ENCODE measurements at places on chromosomes 1 and 21. TPM values are rescaled to one million over a fixed set of nuclear protein-coding genes. Genes with fewer than 3 reads are reported as not detected.

GRCh38 chr21:37060296-37060695, 12.6 kb downstream of the PIGP start:
- H3K4me3 ChIP-seq: no peak overlapping the region
- no peaks in the 10 kb centered on the region for H3K36me3 ChIP-seq
- no peaks in the 10 kb centered on the region for H3K27me3 ChIP-seq
- no peak for DNase-seq

The TRIM58 gene
- total RNA-seq: 0.55 TPM

- no peak overlapping the region for H3K27ac ChIP-seq
- peaks cover 57% of the 10 kb centered on the region for H3K4me1 ChIP-seq
- no peak for DNase-seq
- no peak overlapping the region for H3K4me3 ChIP-seq
- no peaks in the 10 kb centered on the region for H3K36me3 ChIP-seq
These were observed 8.9 kb downstream of the COQ8A start for GRCh38 chr1:226948996-226949395.

DNA sequence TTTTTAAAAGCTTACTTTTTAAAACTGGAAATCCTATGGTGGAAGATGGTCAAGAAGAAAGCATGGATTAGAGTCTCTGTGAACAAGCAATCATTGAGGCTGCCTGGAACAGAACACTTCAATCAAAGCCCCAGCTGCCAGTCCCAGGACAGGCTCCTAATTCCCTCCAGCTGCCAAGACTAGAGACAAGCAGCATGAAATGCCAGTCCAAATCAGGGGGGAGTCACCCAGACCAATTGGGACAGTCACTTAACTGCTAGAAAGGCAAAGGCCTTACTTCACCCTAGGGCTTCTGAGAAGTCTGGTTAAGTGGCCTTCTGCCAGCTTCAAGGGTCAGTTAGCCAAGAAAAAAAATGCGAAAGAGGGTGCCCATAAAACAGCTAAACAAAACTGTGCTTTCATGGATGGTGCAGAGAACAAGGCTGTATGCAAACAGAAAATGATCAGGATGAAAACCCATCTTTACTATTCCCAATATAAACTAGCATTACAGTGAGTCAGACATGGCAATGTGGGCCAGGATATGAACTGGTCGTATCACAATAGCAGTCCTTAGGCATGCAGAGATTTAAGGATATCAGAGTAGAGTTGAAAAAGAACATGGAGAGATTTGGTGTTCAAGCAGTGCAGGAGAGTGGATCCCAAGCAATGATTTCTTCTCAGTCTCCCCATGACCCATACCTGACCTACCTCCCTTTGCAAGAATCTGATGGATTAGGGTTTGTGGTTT, 31.0 kb upstream of the MAN1A2 start:
- H3K27ac ChIP-seq: no peak overlapping the region
- no peaks in the 10 kb centered on the region for H3K4me1 ChIP-seq
- H3K36me3 ChIP-seq: no peaks in the 10 kb centered on the region
- H3K27me3 ChIP-seq: no peaks in the 10 kb centered on the region
- DNase-seq: no peak
- H3K4me3 ChIP-seq: no peak overlapping the region

- no peak overlapping the region for H3K4me3 ChIP-seq
These were observed 21.5 kb downstream of the LRIG2 start for GRCh38 chr1:113094506-113094905.

The AMPD1 gene
- not detected for total RNA-seq

The KCNJ9 gene
- under 0.01 TPM for total RNA-seq

The EPS8L3 gene
- 1.4 TPM for total RNA-seq

- H3K27me3 ChIP-seq: no peaks in the 10 kb centered on the region
- no peaks in the 10 kb centered on the region for H3K4me1 ChIP-seq
- H3K36me3 ChIP-seq: no peaks in the 10 kb centered on the region
- no peak overlapping the region for H3K4me3 ChIP-seq
- DNase-seq: no peak
- peak overlapping the region; percentile 39 for H3K27ac ChIP-seq
These were observed 25.6 kb downstream of the SAMSN1 start for GRCh38 chr21:14520535-14520934.

DNA sequence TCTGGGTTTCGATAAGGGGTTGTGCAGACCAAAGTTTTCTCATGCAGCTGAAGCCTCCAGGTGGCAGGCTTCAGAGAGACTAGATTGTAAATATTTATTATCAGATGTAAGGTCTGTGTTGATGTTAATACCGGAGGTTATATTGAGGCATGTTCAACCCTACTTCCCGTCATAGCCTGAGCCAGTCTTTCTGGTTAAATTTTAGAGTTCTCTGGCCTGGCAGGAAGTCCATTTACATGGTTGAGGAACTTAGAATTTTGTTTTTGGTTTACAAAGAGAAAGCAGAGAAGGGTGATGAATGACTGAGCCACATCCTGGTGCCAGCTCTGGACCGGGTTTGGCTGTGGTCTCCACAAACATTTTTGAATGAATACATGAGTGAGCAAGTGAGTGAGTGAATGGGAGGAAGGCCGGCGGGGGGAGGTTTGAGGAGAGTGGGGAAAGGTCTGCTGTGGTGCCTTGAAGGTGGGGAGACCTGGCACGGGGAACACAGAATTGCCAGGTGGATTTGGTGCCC, 218.5 kb downstream of the DISC1 start:
- DNase-seq: no peak
- no peak overlapping the region for H3K4me3 ChIP-seq
- no peaks in the 10 kb centered on the region for H3K27me3 ChIP-seq
- no peaks in the 10 kb centered on the region for H3K36me3 ChIP-seq
- no peaks in the 10 kb centered on the region for H3K4me1 ChIP-seq

The C1orf226 gene
- 16.1 TPM for total RNA-seq

- no peaks in the 10 kb centered on the region for H3K36me3 ChIP-seq
- H3K4me1 ChIP-seq: peaks cover 9% of the 10 kb centered on the region
- no peaks in the 10 kb centered on the region for H3K27me3 ChIP-seq
- peak; percentile 77 for DNase-seq
These were observed 40.4 kb downstream of the KIAA0040 start for GRCh38 chr1:175152006-175152652.

The KCNJ6 gene
- total RNA-seq: under 0.01 TPM

DNA sequence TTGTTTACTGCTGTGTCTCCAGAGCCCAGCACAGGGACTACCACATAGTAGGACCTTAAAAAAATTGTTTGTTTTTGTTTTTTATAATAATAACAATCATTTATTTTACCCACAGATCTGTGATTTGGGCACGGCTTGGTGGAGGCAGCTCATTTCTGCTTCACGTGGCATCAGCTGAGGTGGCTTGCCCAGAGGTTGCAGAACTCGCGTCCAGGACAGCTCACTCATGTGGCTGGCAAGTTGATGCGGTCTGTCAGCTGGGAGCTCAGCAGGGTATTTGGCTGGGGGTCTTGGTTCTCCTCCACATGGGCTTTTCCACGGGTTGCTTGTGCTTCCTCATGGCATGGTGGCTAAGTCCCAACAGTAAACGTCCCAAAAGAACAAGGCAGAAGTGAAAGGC, 2.9 kb upstream of the SYNC start:
- DNase-seq: no peak
- H3K4me1 ChIP-seq: peaks cover 49% of the 10 kb centered on the region
- H3K4me3 ChIP-seq: no peak overlapping the region
- peak overlapping the region; percentile 95 for H3K27ac ChIP-seq
- H3K36me3 ChIP-seq: no peaks in the 10 kb centered on the region

GRCh38 chr1:114108751-114109255, 44.9 kb downstream of the SYT6 start:
- no peak overlapping the region for H3K27ac ChIP-seq
- H3K4me1 ChIP-seq: no peaks in the 10 kb centered on the region
- H3K4me3 ChIP-seq: no peak overlapping the region
- H3K27me3 ChIP-seq: no peaks in the 10 kb centered on the region
- DNase-seq: no peak

DNA sequence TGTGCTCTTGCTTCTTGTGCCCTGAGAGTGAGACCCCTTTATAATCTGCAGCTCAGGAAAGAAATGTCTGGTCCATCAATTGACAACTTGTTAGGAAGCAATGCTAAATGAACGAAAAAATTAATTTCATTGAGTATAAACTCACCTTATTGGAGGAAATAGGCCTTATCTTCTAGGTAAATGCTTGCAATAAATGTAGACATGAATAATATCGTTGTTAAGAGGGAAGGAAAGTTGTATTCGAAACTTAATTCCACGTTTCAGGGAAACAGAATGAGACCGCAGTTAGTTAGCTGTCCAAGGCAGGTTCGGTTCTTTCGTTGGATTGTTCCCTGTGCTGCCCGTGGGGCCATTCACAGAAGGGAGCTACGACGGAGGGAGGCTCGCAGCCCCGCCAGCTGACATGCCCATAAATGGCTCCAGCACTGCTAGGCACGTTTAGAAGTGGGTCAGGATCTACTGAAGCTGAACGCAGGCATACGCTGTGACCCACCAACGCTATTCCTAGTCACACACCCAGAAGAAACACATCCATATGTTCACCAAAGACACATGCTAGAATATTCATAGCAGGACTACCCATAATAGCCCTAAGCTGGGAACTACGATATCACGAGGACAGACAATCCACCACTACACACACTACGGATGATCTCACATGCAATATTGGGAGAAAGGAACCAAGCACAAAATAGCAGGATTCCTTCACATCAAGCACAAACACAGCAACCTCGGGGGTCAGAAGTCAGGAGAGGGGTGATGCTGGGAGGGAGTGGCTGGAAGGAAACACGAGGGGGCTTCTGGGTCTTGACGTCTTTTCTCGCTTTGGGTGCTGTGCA, 56.2 kb upstream of the LBR start:
- H3K4me3 ChIP-seq: no peak overlapping the region
- H3K36me3 ChIP-seq: no peaks in the 10 kb centered on the region
- no peaks in the 10 kb centered on the region for H3K27me3 ChIP-seq
- DNase-seq: peak; percentile 89

The KIF17 gene
- 1.6 TPM for total RNA-seq

The IGSF9 gene
- total RNA-seq: not detected

The CADM3 gene
- 10.5 TPM for total RNA-seq

The PPIAL4G gene
- 0.14 TPM for total RNA-seq

DNA sequence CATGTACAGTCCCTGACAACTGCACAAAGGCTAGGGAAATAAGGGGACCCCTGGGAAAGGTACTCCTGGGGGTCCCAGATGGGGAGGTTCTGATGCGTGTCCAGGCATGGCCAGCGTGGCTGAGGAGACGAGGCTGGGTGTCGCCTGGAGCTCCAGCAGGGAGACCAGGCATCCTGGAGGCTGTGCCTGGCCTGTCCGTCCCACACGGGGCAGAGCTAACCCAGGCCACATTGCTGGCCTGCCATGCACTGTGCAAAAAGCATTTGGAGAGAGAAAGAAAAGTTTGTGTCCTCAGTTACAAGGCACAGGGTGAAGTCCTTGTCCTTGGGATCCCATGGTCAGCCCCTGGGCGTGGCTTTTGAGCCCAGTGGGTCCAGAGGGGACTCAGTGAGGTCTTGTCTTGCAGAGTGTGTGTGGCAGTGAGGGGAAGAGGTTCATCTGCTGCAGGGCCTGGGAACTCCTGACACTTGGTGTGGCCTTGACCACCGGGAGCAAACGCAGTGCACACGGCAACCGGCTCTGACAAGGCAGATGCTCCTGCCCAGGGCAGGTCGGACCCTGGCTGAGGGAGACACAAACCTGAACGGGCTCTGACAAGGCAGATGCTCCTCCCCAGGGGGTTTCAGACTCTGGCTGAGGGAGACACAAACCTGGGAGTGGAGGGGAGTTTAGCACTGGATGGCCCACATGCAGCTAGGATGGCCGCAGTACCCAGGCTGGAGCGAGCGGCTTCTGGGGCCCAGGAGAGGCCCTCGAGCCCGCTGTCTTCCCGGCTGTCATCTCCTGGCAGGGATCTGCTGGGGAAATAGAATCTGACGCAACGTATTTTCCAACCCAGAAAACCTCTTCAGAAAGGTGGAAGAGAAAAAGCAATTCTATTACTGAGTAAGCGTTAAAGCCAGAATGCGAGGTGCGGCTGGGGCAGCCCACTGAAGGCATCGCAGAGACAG, 37.3 kb upstream of the COL18A1 start:
- H3K27me3 ChIP-seq: no peaks in the 10 kb centered on the region
- no peaks in the 10 kb centered on the region for H3K4me1 ChIP-seq
- H3K27ac ChIP-seq: peak overlapping the region; percentile 1
- no peak for DNase-seq

The C4BPB gene
- total RNA-seq: not detected

GRCh38 chr1:151729157-151729965, 8.0 kb downstream of the RIIAD1 start:
- H3K27me3 ChIP-seq: no peaks in the 10 kb centered on the region
- no peak overlapping the region for H3K4me3 ChIP-seq
- DNase-seq: no peak
- no peaks in the 10 kb centered on the region for H3K36me3 ChIP-seq

DNA sequence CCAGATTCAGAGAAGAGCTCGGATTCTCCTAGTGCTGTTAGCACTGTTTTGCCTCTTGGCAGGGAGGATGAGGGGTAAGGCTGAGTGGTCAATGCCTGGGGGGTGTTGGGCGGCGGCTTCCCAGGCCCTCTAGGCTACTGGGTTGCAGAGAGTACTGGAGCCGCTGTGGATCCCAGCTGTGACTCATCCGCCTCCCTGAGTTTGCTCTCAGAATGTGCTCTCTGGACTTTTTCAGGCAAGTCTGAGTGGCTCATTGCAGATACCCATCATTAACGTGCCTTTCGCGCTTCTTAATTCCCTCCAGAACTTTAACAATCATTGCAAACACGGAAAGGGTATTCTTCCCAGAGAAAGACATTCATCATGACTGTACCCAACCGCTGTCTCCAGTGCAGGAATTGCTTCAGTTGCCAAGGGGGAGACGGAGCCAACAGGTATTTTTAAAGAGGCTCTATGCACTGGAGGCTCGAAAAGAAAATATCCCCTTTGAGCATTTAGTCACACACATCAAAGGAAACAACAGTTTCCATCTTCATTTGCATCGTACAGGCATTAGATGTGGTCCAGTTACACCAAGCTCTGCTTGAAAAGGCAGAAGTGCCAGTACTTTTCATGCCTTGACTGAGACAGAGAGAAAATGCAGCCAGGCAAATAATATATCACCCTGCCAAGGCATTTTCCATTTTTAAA, 14.4 kb upstream of the CAMTA1 start:
- H3K27me3 ChIP-seq: no peaks in the 10 kb centered on the region
- H3K36me3 ChIP-seq: no peaks in the 10 kb centered on the region
- no peak for DNase-seq
- H3K4me1 ChIP-seq: peaks cover 15% of the 10 kb centered on the region

DNA sequence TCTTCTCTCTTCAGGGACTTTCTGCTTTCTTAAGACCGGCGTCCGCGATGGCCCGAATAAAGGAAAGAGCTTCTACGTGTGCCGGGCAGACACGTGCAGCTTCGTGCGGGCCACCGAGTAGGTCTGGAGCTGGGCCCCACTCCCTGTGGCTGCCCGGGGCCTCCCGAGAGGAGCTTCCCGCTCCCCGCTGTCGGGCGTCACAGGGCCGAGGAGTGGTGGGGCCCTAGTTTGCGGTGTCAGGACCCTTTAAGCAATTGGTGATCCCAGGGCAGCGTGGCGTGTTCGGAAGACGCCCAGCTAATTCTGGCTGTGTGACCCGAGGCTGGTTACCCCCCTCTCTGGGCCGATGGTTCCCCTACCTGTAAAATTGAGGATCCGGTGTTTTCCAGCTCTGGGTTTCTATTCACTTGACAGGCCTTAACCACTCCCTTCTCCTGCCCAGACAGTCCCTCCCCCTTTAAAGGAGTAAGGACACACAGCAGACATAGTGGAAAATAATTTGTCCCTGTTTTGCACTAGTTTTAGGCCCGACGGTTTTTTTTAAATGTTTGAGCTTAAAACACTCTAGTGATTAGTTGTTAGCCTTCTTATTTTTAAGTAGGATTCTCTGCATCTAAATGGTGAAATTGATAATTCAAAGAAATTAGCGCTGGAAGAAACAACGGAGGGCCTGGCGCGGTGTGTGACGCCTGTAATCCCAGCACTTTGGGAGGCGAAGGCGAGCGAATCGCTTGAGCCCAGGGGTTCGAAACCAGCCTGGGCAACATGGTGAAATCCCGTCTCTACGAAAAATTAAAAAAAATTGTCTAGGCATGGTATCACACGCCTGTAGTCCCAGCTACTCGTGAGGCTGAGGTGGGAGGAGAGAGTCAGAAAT, 553 bp downstream of the TTF2 start:
- peak overlapping the region; percentile 60 for H3K4me3 ChIP-seq
- H3K4me1 ChIP-seq: peaks cover 5% of the 10 kb centered on the region
- DNase-seq: no peak

All from sigmoid colon (tissue), 7 donors.